M059J (cell line): ENCODE measurements at places on chromosomes 3 and 15.

GRCh38 chr3:138405486-138405885 lies 28.9 kb upstream of the ESYT3 start:
- DNase-seq, result no peak

- DNase-seq, result peak; percentile 28
These were observed 81.2 kb upstream of the TCF12 start for GRCh38 chr15:56837273-56837672.

DNA sequence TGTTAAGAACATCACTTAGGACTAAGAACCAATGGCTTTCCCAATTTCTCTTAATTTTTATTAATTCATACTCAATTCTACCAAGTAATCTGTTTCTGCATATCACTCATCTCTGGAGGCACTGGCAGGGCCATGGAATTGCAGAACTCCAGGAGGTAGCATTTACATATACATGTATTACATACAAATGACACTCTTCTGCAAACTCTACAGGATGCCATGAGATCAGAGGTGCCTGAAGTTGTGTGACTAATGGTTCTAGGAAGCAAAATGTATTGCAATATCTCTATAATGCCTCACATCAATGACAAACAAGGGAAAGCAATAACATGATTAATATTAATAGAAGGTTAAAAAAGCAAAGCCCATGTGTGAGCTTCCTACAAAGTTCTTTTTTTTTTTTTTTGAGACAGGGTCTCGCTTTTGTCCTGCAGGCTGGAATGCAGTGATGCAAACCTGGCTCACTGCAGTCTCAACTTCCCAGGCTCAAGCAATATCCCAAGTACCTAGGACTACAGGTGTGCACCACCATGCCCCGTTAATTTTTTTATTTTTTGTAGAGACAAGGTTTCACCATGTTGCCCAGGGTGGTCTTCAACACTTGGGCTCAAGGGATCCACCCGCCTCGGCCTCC lies 33.0 kb downstream of the DENND6A start:
- no peak for DNase-seq

DNA sequence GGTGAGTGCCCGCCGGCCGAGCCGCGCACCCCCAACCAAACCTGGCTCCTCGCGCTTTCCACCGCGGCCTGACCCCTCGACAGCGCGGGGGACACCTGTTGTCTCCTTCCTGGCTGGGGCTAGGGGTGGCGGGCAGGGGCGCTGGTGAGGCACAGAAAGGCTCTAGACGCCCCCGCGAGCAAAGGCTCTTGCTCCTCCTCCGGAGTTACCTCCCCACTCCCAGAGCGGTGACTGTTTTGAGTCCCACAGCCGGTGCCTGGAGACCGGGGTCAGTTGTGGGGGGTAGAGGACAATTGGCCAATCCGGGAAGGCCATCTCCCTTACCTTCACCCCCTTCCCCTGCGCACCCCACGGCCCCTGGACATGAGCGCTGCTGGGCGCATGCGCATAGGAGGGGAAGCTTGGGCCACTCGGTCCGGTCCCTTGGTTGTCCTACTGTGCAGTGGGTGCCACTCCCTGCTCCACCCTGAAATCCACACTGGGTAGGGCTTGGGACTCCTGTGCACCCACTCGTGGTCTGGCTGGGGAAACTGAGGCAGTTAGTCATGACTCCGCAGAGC lies 554 bp downstream of the CHST13 start:
- DNase-seq, result no peak

- no peak for DNase-seq
These were observed 279.0 kb downstream of the OXSM start for GRCh38 chr3:26068890-26069289.

DNA sequence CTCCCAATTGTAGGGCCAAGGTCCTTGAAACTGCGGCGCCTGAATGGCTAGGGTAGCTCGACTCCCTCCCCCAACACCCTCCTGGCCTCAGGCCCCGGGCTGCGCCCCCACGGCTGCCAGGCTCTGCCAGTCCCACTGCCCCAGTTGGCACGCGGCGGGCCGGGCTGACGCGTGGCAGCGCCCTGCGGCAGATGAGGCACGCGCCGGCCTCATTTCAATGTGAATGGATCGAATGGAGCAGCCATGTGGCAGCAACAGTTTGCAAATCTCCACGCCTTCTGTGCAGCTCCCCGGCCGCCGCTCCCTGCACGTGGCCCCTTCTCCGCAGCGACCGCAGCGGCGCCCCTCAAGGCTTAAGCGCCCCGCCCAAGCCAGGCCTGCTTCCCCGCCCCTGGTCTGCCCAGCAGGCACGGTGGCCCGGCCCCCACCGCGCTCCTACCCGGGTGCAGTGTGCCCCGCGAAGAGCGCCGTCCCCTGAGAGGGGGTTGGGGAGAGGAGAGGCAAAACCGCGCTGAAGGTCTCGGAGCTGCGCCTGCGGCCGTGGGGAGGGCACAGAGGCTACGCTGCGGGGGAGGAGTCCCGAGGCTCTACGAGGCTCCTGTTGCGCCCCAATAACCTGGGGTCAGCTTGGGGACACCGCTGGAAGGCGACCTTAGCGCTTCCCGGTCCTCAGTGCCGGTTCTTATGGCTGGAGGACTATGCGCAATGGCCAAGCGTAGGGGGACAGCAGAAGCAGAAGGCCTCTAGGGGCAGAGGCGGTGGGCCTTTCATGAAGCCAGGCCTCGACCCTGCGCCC lies 3.1 kb upstream of the DLL4 start:
- no peak for DNase-seq

DNA sequence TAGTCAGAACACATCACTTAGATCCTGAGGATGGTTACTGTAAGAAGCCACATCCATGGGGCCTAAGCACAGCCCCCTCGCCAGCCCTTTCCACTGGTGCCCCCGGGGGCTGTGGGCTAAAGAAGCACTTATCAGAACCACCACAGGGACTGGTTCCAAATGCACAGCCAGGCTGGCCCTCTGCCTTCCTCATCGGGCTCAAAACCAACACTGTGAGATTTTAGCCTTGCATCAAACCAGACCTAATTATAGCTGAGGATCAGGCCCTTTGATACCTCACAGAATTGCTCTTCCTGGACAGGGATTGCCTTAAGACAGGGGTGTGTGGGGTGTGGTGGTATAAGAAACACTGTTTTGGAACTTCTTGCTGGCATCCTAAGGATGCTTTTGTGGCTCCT lies 23.7 kb downstream of the SRPRB start:
- DNase-seq, result no peak

GRCh38 chr15:45612790-45613415 lies 21.9 kb upstream of the SQOR start:
- peak; percentile 42 for DNase-seq

DNA sequence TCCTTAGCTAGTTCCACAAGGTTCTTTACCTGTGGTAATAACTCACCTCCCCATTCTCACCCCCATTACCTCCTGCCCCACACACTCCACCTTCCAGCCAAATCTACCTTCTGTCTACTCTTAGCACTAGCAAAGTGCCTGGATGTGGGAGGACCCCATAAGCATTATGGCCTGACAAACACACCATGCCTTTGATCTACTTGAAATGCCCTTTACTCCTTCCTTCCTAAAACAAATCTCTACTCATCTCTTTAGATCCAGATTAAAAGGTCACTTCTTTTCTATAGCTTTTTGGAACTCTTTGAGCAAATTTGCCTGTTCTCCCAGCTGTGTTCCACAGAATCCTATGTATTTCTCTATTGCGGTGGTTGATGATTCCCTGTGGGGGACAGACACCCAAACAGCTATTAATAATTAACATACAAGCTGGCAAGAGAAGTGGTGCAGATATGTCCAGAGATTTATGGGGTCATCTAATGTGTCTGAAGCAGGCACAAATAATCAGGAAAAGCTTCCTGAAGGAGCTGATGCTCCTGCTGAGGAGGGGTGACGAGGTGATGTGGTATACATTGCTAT lies 34.0 kb downstream of the DGKG start:
- DNase-seq, result no peak

- DNase-seq, result peak; percentile 44
These were observed 169.0 kb upstream of the TSC22D2 start for GRCh38 chr3:150238995-150239619.

DNA sequence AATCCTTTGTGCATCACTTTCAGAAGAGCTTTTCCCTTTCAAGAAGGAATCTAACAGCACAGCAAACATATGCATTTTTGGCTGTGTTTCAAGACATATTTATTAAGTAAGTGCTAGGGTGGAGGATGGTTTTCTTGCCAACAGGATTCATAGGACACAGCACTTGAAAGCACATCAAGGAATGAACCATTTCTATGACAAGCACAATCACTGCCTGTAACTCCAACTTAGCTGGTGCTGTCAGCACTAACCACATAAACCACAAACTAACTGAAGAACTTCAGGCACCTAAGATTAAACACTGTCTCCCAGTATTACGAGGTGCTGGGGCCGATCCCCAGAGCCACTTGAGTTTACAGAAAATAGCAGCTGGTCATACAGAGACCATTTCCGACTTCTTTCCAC lies 35.4 kb upstream of the SPRED1 start:
- DNase-seq, result peak; percentile 85

DNA sequence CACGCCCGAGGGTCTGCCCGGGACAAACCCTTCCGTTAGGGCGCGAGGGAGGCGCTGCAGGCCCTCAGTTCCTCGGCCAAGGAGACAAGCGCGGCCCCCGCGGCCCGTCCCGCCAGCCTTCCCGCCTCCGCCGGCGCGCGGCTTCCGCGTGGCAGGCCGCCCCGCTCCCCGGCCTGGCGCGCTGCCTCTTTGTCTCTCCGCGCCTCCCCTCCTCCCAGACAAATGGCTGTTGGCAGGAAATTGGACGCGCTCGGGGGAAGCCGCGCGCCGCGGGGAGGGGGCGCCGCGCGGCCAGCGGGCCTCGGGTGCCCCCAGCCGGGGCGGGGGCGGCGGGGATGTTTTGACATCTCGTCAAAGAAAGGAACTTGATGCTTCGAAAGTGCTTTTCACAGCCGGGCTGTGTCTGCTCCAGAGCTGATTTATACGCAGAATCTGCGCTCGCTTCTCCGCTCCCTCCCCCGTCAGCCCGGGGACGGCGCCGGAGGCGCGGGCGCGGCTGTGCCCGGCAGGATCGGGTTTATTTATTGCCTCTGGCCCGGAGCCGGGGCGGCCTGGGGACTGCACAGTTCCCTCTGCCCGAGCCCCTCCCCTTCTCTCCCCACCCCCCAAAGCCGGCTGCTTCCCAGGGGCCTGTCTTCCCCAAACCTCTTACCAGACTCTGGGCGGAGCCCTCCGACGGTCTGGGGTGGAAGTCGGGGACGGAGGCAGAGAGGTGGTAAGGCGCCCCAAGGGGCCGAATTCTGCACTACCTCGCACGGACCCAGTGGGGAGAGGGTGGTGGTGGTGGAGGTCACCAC lies 20.7 kb downstream of the SHF start:
- DNase-seq, result peak; percentile 81

- no peak for DNase-seq
These were observed 96.1 kb downstream of the HMG20A start for GRCh38 chr15:77516786-77517185.

GRCh38 chr3:57998366-57999283 lies 9.6 kb upstream of the FLNB start:
- DNase-seq, result peak; percentile 66

- DNase-seq, result peak; percentile 66
These were observed 8.7 kb upstream of the LMCD1 start for GRCh38 chr3:8492744-8493511.

DNA sequence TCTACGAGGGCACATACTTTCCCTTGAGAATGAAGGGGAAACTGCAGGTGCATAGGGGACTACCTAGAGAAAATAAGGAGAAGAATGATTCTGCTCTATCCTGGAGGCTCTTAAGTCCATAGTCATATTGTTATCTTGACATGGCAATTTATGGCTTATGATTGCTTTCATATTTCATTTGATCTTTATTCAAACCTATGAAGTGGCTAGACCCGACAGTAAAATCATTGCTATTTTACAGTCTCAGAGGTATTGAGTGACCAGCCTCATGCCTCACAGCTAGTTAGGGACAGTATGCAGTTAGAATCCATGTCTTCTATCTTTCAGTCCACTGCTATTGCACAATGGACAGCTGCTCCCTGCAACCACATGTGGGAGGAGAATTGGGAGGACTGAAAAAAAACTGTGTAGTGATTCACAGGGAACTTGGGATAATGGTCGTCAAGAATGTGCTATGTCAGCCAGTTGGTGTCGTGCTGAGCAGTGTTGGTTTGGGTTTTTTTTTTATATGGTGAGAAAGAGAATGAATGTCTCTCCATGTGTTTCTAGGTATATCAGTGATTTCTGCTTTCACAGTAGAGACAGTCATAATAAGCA lies 63.2 kb upstream of the SPPL2A start:
- DNase-seq, result peak; percentile 88

DNA sequence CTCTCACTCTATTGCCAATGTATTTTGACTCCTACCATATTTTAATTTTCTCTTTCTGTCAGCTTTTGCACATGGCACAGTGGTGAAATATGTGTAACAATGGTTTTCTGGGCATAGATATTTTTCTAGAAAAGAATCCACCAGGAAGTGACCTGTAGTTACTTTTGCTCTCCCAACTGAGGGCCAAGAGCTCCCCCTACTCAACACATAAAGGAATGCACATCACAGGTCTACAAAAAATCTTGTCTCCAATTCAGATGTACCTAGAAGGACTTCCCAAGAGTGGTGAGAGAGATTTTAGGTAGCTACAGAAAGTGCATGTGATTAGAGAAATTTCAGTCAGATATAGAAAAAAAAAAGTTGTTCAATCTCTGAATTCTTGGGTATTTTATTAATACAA lies 15.6 kb downstream of the CPA3 start:
- peak; percentile 55 for DNase-seq

GRCh38 chr15:41980654-41981323 lies 8.4 kb upstream of the EHD4 start:
- DNase-seq, result no peak

- no peak for DNase-seq
These were observed 25.1 kb downstream of the ACKR4 start for GRCh38 chr3:132622148-132622547.

GRCh38 chr15:66943456-66944095 lies 121.8 kb upstream of the SMAD3 start:
- DNase-seq, result no peak

DNA sequence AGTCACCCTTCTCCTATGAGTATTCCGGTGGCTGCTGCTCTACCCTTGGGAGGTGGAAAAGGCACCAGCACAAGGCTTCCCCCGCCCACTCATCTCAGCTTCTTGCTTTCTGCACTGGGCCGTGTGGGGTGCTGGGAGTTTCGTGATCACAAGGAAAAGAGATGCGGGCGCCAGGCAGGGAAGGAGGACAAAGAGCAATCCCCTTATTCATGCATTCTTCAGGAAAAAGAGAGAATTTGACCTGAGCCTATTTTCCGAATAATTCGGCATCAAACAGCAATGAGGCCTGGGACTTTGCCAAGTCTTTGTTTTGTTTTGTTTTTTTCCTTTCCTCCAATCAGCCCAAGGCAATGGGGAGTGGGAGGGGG lies 102.2 kb upstream of the LPP start:
- DNase-seq, result no peak

DNA sequence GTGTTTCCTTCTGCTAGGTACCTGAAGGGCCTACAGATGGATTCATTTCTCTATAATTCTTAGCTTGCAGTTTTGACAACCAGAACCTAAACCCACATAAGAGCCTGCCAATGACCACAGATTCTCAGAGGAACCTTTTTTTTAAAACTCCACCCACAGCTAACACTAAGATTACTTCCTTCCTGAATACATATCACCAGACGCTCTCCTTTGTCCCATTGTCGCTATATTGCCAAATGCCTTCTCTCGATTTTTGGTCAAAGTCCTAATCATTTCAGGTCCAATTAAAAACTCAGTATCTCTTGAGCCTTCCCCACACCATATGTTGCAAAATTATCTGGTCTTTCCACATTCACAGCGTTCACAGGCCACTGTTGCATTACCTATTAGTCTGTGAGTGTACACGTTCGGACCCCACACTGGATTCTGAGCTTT lies 12.4 kb downstream of the ZNF710 start:
- no peak for DNase-seq

GRCh38 chr15:99406716-99407487 lies 155.6 kb downstream of the LRRC28 start:
- DNase-seq, result no peak
